Right ventricle myocardium inferior (tissue), 1 donor: ENCODE measurements at places on chromosomes 11 and 22.

- DNase-seq: no peak
Observed at GRCh38 chr11:108997826-108998225, 333.0 kb downstream of the DDX10 start.

DNA sequence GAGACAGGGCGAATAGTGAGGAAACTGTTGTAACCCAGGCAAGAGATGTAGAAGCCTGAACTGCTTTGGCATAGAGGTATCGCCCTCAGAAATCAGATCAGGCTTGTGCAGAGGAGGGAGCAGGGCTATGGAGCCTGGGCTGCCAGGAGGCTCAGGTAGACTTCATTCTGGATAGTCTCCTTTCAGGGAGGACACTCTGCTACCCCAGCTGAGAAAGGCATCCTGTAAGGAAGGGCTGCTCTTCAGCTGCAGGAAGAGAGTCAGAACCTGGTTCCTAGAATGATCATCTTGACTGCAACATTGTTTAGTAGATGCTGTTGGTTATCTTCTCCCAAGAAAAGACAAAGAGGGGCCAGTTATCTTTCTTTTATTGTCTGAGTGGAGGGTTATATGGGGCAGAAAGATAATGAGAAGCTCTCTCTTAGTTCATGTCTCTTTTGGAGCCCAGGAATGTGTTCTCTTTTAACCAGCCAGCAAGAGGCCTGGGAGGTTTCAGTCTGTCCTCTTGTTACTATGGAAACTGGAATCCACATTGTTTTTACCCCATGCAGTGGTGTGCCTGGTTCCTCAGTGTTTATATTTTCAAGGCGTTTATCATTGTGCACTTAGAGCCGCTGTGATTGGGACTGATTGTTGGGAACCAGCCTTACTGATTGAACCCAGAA is 95.7 kb downstream of the STIM1 start:
- no peak for DNase-seq

DNA sequence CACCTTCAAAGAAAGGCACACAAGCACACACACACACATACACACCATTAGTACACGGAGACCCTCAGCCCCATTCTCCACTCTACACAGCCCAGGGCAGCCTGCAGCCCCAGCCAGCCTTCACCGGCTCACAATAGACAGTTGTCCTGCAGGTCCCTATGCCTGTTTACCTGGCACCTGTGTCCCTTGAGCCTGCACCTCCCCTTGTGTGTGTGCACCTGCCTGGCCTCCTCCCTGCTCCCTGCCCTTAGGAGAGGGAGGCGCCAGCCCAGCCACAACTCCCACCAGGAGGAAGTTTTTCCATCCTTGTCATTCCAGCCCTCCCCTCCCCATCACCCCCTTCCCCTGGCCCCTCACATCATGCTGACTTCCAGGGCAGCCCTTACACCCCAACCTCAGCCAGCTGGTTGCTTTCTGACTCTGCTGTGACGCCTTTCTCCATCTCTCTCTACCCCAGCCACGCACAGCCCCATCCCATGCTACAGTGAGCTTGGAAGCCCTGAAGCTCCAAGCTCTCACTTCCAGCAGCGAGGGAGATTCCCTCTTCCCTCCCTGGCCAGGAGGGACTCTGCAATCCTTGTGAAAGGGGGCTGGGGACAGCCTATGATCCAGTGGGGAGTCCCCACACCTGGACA is 4.4 kb downstream of the AHNAK start:
- DNase-seq: no peak

- peak; percentile 64 for DNase-seq
Observed at GRCh38 chr22:38250643-38251340, 22.0 kb downstream of the TMEM184B start.

- DNase-seq: no peak
Observed at GRCh38 chr11:61447601-61448551, 18.0 kb downstream of the SDHAF2 start.
